GM23338 (cell line): ENCODE measurements at places on chromosomes 6 and 20. TPM values are rescaled to one million over a fixed set of nuclear protein-coding genes. Genes with fewer than 3 reads are reported as not detected.

The RAB44 gene
- polyA plus RNA-seq, result not detected in 2 replicates

The ACTL10 gene
- polyA plus RNA-seq, result 0.66 and 0.71 TPM in 2 replicates

The IL17F gene
- 0.35 TPM in 1 of 2 replicates, not detected in the other for polyA plus RNA-seq

DNA sequence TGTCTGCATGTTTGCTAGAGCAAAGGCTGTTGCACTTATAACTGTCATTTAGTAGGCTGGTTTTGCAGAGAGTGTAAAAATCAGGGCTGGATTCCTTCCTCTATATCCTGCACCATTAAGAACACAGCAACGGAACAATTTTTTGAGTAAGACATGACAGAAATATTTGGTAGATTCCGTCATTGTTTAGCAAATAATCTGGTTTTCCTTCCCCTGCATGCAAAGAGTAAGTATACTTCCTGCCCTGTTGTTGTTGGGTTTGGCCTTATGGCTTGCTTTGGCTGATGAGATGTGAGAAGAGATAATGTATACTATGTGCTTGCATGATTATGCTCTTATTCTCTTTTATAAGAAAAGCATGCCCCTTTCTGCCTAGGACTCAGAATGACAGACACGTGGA lies 23.8 kb downstream of the MANEA start:
- DNase-seq, result no peak

GRCh38 chr6:135325624-135326424 lies 144.7 kb downstream of the MYB start:
- no peak for DNase-seq

GRCh38 chr6:80466981-80467380 lies 360.5 kb downstream of the BCKDHB start:
- DNase-seq, result no peak

The CTCFL gene
- 0.55 and 0.80 TPM in 2 replicates for polyA plus RNA-seq
